Stimulated activated CD8-positive, alpha-beta memory T cell treated with anti-CD3 and anti-CD28 coated beads, Interleukin-15, amount 100 ng/mL, for 4 hours (primary cell): ENCODE measurements at places on chromosomes 4 and X.

DNA sequence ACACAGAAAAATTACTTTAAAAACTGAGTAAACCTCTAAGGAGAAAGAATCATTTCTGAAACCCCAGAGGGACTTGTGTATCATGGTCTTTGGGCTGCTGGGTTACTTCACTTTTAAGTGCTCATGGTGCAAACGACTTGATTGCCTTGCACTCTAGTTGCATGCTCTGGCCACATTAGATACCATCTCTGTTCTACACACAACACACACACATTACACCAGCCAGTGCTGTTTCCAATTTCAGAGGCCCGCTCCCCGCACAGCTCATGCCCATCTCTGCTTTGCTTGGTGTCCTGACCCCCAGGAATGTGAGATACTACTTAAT lies 2.1 kb downstream of the PPP3CA start:
- no peak for DNase-seq

- DNase-seq = no peak
Observed at GRCh38 chr4:3284734-3285557, 7.9 kb upstream of the RGS12 start.

GRCh38 chrX:55710701-55711100 lies 6.8 kb upstream of the RRAGB start:
- no peak for DNase-seq

GRCh38 chr4:54475546-54475945 lies 182.2 kb upstream of the KIT start:
- DNase-seq = no peak

DNA sequence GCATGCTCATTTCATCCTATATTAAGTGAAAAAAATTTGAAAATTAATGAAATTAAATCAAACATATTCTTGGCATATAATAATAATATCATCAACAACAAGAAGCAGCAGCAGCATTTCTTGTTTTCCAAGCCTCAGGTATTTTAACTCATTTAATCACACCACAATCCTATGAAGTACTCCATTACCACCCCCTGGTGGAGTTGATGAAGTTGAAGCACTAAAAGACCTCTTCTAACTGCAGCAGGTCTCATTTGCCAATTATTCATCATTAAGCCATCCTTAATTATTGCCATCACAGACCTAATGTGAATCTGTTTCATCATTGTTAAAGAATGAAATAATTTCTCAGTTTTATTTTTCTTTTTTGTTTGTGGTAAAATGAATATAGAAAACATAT lies 801.4 kb upstream of the GRID2 start:
- no peak for DNase-seq
